ENCODE measurements at places on chromosomes 6 and 20.

DNA sequence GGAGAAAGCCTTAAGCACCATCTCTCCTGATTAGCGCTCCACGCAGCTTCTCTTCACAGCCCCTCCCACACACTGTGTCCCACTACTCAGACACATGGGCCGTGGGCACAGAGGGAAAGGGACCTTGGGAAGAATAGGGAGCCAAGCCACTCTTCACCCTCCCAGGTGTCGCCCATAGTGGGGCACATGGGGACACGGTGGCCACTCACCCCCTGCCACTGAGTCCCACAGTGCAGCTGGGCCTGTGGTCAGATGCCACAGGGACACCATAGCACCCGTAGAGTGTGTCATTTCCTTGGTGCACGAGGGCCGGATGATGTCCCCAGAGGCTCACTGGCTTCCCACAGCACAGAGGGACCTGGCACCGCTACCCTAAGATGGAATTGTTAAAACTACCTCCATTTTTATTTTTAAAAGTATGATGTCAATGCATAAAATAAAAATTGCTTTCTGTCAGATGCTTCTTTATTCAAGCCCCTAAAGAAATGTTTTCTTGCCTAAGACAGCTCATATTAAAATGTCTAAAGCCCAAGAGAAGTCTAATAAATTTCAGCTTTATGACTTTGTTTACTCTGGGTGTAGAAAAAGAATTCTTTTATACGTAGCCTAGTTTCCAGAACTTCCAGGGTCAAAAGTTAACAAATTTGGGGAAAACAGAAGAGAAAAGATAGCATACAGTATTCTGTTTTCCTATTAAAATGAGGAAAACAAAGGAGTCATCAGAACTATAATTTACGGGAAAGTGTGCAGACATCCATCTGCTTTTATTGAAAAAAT is 191.0 kb upstream of the SNX9 start:
- DNase-seq = no peak

DNA sequence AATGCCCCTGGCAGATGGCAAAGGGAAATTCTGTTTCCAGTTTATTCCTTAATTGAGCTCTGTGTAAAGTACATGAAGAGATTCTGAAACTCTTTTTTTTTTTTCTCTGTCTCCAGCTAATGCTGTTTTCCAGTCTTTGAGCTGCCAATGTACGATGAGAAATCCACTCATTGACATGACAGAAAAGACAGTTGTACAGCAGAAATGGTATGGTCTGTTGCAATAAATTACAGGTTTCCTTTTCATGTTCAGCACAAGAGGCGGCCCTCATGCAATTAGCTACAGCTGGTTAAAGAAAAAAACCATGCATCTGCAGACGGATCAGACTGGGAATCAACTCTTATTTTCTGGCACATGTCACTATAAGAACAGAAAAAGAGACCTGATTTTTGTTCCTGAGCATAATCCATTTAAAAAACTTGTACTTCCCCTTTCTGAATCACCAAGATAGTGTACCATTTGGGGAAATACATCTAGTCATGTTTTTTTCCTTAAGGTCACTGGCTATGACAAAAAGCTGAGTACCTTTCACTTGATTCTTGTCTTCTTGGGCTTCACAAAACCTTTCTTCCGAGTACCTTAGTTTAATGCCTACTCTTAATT is 289.8 kb upstream of the PREP start:
- DNase-seq = no peak

- DNase-seq = peak; percentile 62
Observed at GRCh38 chr6:136550330-136551071, at the start of gene MAP7. MAP7 (minus strand) TSS chr6:136550422; CDS start chr6:136550408, 14 bp downstream.

- no peak for DNase-seq
Observed at GRCh38 chr6:4413073-4413472, 277.7 kb upstream of the ECI2 start.

DNA sequence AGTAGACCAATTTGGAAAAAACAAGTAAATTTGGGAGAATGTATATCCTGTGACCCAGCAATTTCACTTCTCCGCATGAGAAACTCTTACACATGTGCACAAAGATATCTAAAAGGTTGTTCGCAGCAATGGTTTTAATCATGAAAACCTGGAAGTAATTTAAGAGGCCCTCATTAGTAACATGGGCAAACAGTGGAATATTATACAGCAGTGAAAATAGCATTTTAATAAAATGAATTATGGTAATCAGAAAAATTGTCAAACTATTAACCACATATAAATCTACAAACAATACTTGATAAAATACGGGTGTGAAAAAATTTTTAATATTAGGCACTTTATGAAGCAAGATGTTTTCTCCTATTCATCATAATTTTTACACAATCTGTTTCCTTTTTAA is 74.2 kb downstream of the KCNQ5 start:
- DNase-seq = no peak
